ENCODE measurements at places on chromosomes 5 and 9.

DNA sequence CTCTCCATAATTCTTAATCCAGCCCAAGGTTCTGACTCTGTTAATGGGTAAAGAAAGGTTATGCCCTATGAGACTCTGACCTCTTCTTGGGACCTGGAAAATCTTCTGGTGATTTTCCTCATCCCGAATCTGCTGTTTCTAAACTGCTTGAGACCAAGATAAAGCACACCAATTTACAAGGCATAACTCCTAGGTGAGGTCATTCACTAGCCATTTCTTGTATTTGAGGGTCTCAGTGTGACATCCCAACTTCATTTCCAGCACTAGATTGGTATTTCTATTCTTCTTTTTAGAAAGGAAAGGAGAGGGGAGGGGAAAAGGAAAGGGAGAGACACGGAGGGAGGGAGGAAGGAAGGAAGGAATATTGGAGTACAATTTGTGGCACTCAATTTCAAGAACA is 51.6 kb downstream of the SLC1A1 start:
- DNase-seq, result no peak

- DNase-seq, result peak; percentile 70
These were observed 71.2 kb downstream of the RAPGEF1 start for GRCh38 chr9:131668439-131669268.

- DNase-seq, result no peak
These were observed 73.3 kb downstream of the FGF18 start for GRCh38 chr5:171492781-171493180.

DNA sequence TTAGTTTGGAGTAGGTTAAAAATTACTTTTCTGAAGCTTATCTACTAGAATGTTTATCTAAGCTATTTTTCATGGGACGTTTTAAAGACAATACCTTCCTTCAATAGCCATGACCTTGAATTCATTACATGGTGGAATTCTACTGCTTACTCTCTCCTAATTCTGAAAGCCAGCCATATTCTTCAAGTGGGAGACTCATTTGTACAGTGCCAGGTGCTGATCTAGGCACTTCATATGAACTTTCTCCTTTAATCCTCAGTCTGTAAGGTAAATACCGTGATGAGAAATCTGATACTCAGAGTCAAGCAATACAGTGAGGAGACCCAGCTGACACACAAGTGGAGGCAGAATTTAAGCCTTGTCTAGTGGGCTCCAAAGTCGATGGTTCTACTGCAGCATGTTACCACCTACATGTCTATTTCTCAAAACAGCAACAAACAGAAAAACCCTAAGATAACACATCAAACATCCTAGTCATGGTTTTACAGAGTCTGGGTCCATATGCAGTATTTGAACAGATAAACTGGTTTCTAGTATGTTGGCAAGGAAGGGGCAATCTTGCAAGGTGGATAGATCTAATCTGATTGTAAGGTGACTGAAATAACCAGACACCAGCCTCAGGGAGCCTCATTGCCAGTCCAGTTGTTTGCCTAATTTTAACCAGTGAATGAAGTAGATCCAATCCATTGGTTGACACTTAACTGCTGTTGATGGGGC is 243.7 kb downstream of the PIK3R1 start:
- DNase-seq, result no peak

GRCh38 chr9:98530275-98530674 is 178.5 kb downstream of the GABBR2 start:
- DNase-seq, result no peak

- DNase-seq, result no peak
These were observed 53.4 kb upstream of the ALDH1B1 start for GRCh38 chr9:38339087-38339486.

- no peak for DNase-seq
These were observed 9.5 kb downstream of the SH3GL2 start for GRCh38 chr9:17588395-17588794.

DNA sequence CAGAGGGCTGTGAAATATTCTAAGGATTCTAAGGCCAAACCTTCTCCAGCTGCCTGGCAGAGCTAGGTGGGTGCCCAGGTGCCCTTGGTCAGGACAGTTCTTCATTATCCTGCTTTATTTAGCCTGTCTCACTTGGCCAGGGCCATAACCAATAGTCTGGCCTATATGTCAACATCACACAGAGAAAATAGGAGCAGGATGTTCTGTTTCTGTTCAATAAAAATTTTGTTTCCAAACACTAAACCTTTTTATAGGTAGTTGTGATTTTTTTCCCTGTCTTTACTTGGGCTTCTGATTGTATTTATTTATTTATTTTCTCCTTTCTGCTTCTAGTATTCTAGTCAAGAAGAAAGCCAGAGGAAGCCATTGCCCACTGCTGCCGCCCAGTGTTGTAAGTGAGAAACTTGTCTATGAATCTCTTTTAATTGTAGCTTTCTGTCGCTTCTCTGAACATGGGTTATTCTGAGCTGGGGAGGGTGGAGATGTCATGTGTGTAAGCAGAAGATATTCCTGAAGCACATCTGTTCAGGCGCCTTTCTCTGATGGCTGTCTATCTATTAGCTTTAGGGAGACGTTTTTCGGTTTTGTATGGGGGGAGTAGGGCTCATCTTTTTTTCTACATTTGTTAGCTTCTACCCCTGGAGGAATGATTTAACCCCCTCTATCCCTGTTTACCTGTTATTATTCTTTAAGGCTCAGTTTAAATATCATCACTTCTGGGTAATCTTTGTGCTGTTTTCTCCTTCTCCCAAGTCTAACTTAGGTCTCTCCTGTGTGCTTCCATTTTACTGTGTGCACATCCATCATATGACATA is 97.1 kb downstream of the UNC13B start:
- peak; percentile 62 for DNase-seq

DNA sequence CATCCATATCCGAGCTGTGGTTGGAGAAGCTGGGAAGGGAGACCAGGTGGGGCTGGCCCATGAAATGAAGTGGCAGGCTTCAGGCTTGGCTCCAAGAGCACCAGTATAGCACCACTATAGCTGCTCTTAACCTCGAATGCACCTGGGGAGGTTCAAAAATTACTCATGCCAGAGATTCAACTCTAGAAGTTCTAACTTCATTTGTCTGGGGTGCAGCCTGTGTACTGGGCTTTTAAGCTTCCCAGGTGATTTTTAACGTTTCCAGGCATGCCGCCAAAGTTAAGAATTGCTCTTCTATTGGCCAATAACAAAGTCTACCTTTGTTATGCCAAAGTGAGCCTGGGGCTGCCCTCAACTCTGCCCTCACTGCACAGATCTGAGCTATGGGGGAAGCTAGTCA is 458 bp downstream of the PRSS3 start:
- no peak for DNase-seq

- DNase-seq, result no peak
These were observed 68.8 kb downstream of the ZNF608 start for GRCh38 chr5:124677374-124678351.

- no peak for DNase-seq
These were observed 91.4 kb downstream of the ANGPTL2 start for GRCh38 chr9:127030814-127031740.

DNA sequence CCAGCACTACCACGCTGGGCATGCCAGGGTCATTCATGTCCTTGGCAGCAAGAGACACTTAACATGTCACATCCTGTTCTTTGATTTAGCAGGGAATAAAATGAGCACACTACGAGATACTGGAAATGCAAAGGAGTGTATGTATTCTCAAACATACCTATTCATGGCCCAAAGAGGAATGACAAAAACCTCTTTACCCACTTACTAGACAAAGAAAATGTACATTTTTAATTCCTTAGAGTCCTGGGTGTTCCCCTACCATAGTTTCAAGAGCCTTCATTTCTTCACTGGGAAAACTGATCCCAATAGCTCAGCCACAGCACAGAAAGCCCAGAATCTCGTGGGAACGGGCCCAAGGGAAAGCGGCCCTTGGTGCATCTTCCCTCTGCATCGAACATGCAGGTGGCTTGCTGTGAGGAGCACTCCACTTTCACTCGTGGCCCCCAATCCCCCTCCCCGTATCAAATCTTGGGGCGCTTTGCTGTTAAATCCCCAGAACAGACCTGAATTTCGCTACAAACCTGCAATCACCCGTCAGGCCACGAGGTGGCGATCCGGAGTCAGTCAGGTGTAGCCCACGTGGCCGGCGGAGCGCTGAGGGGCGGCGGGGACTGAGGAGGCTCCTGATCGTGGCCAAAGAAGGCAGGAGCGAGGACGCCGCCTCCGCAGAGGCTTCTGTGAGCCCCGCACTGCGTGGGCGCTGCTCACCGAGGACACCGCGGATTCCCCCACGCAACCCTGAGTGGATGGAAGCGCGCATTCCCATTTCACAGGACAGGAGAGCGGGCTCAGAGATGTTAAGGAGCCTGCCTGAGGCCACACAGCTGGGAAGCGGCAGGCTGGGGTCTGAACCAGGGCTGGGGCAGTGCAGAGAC is 91.4 kb downstream of the LMX1B start:
- peak; percentile 89 for DNase-seq

GRCh38 chr5:180785794-180786221 is 16.8 kb downstream of the MGAT1 start:
- DNase-seq, result no peak

DNA sequence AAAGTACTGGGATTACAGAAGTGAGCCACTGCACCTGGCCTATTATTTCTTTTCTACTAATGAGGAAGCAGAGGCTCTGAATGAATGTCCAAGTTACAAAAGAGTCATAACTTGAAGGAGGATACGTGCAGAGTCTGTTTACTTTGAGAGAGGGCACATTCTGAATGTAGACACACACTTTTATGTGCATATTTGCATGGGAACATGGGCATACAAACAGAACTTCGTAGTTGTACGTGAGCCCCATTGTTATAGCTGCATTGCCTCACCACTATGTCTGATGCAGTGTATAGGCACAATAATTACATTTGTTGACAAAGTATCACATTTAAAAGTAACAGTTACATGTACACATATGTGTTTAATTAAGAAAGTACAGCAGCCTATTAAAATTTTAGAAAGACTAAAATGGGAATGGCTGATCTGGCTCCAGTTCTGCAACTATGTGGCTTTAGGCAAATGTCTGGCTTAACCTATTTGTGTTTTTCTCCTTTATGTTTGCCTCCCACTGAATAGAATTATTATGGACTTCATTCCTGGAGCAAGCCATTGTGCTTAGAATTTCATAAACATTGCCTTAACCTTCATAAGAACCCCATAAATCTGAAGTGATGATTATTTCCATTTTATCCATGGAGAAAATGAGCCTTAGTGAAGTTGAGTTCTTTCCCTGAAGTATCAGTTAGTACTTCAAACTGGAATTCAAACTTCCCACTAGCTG is 3.0 kb upstream of the DPYSL3 start:
- DNase-seq, result no peak

DNA sequence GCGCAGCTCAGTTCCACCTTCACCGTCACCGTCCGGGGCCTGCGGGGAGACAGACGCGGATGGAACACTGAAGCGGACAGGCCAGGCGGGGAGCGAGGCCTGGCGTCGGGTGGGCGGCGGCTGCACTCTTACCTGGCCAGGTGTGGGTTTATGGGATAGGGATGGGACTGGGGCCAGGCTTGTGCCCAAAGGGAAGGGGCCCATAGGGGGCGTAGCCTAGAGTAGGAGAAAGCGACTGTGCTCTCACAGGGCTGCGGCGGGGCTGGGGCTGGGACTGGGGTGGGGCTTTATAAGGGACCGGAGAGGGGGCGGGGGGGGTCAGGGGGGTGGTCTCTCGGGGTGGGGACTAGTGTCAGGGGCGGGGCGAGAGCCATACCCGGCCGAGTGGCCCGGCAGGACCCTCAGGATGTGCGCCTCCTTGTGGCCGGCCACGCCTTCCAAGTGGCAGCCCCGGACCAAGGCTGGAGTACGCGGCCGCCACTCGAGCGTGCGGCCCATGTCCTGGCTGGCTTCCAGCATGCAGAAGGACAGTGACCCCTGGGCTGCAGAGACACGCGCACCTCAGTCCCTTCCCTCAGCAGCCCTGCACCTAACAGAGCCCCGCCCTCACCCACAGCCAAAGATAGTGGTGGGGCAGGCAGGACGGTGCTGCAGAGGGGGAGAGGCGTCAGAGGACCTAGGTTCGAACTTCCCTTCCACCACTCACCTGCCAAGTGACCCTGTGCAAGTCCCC is 22.8 kb downstream of the FPGS start:
- DNase-seq, result no peak

DNA sequence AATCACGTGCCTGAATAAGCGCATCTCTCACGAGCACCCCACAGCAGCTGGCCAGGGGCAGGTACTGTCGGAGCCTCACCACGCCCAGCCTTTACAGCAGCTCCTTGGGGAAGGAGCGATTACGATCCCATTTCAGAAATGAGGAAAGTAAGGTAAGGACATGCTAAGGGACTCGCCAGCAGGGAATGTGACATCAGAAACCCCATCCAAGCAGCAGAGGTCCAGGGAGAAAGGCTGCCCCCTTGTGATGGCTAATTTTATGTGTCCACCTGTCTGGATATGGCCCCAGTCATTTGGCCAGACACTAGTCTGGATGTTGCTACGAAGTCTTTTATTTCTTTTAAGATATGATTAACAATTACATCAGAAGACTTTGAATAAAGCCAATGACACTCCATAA is 77.3 kb downstream of the UBE2QL1 start:
- no peak for DNase-seq

DNA sequence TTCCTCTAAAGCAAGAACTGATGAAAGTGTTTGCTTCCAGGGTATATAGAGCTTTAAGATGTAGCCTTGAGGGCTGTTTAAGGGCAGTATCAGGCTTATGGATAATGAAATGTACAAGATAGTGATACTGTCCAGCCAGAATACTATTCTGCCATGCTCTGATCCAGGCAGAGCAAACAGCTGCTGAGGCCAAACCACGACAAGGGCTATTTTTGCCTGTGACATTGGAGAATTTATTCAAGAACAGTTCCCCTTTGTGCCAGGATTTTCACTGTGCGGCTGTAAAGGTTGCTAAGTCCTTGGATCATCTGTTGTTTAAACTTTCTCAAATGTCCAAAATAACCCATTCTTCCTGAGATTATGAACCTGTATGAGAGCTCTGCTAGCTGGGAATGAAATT is 70.4 kb downstream of the OTP start:
- no peak for DNase-seq

DNA sequence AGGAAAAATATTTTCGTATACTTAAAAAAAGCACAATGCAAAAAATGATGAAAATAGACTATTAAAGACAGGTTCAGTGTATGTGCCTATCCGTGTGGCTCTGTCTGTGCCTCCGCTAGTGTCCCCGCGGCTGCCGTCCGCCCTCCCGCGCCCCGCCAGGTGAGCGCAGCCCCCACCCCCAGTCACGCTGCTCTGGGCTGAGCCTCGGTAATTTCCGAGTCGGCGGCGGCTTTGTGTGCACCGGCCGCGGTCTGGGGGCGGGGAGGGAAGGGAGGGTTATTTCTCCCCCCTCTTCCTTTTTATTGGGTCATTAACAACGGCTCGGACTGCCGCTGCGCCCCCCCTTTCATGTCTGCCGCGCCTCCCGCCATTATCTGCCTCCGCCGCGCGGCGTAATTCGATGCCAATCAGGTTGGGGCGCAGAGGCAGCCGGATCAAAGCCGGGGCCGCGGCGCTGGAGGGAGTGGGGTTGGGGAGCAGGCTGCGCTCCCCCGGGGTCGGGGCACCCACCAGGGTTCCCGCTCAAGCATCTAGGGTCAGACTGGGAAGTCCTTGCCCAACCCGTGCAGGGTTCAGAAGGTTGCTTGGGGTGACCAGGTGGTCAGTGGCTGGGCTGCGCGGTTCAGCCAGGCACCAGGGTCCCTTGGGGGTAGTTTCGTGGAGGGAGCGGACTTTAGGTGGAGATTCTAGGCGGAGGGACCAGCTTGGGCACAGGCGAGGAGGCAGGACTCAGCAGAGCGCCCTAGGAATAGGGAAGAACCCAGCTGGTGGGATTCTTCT is 39.5 kb upstream of the PSD2 start:
- no peak for DNase-seq

All from activated CD8-positive, alpha-beta T cell treated with anti-CD3 and anti-CD28 coated beads, Interleukin-2, amount 10 ng/mL, durations not matched to agents 7 days and 5 days (primary cell).